ENCODE measurements at places on chromosomes 13 and 19.

DNA sequence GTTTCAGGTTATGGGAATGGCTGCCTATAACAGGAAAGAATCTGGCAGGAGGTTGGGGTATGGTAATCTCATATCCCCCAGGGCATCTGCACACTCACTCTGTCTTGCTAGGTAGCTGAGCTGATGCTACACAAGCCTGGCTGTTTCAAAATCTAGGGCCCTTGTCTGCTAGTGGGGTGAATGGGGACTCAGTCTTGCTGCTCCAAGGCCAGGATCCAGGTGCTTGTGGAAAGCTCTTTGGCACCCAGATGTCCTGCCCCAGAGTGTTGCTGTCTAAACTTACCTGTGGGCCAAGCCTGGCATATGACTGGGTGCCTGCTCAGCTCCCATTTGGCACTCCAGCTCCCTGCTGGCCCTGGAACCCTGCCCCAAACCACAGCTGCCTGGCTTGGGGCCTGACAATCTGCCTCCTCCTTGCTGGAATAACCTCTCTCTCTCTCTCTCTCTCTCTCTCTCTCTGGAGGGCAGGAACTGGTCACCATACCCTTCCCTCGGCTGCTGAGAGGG, 158.1 kb upstream of the TSC22D1 start:
- peak; percentile 94 for DNase-seq

DNA sequence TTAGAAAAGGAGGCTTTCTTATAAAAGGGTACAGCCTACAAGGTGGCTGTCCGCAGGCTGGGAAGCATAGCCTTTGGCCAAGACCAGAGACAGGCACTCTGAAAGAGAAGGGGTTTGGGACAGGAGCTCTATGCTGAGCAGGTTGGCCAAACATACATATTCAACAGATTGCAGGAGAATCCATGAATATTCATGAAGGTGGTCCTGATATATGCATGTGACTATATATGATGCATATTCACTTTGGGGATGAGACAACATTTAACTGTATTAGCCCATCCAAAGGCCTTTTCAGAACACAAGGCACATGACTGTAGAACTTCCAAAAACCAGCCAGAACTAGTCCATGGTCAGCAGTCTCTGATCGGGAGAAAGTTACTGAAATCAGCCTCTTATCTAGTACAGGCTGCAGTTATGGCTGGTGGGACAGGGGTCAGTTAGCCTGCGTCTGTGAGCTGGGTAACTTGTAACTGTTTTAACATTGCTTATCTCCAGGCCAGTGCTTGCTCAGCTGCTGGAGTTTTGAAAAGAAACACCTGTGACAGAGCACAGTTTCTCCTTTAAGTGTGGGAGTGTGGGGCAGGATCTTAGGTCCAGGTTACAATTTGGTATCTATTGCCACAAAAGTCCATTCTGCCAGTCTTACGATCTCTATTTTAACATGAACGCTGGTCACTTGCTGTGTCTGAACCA, 924.2 kb downstream of the UQCRFS1 start:
- DNase-seq, result no peak

GRCh38 chr19:38664503-38665211, 17.2 kb downstream of the ACTN4 start:
- no peak for DNase-seq

DNA sequence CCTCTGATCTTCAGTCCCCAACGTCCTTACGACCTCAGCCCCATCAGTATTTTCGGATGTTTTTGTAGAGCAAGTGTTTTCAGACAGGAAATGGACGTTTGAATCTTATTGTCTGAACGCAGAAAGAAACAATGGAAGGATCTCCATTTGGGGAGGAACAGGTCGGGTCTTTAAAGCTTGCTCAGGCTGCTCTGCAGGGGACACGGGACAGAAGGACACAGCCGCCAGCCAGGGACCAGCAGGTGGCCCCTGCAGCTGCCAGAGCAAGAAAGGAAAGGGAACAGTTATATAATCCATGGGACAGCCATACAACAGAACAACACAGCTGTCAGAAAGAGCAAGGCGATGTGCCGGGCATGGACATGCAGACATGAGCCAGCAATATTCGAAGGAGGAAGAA, 18.5 kb upstream of the IGLON5 start:
- no peak for DNase-seq

DNA sequence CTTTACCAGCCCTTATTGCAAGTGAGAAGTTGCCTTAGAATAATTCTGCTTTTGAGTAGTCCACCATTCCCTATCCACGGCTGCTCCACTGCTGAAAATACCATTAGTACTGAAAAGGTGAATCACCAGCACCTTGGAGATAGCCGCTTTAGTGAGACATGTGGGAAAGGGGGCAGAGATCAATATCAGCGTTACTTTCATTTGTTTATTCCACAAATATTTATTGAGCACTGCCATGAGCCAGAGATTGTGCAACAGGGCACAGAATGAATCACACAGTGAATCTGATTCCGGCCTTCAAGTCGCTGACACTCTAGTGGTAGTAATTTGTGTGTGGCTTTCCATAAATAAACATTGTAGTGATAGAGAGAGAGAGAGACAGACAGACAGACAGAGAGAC, 31.5 kb upstream of the MYO16 start:
- peak; percentile 19 for DNase-seq

DNA sequence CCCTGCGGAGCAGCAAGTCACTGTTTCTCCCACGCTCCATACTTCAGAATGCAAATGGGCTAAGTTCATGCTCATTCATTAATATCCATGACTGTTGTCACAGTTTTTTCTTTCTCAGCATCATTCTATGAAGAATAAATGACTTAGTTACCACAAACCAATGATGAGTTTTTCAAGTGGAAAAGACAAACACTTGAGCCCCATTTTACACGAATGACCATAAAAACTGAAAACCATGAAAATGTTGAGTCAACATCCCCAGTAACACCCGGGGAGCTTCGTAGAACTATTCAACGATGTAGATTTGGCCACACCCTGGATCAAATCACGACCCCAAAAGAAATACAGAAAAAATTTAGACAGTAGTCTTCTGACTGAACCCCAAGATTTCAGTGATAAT, 99.8 kb upstream of the GJB6 start:
- no peak for DNase-seq

DNA sequence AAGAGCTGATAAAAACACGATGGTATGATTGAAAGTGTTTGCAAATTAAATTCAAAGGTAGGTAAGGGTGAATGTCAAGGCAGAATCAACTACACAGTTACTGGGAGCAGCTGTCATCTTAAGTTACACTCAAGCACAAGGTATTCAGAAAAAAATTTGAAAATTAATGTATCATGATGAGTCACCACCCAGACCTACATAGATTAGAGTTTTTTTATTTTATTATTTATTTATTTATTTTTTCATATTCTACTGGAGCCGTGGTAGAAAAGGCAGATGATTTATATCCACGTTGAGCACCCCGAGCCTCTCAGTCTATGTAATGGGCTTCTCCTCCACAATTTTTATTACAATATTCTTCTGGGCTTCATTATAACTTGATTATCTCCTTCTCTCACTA, 728.9 kb upstream of the ARGLU1 start:
- no peak for DNase-seq

GRCh38 chr19:1291761-1292418, 6.2 kb downstream of the EFNA2 start:
- no peak for DNase-seq

DNA sequence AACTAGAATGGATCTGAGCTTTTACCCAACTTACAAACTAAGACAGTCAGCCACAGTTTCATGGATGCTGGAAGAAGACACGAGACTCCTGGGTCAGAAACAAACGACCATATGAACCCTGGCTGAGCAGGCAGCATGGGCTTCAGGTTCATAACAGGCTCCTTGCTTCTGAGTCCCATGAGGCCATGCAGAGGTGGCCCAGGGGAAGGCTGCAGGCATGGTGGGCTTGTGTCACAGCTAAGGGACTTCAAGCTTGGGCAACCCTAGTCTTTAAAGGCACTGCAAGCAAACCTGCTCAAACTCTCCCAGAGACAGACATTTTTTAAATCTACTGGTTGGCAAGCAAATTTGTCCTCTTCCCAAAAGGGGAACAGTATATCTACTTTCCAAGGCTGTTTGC, 5.1 kb upstream of the ARHGEF7 start:
- DNase-seq, result no peak

DNA sequence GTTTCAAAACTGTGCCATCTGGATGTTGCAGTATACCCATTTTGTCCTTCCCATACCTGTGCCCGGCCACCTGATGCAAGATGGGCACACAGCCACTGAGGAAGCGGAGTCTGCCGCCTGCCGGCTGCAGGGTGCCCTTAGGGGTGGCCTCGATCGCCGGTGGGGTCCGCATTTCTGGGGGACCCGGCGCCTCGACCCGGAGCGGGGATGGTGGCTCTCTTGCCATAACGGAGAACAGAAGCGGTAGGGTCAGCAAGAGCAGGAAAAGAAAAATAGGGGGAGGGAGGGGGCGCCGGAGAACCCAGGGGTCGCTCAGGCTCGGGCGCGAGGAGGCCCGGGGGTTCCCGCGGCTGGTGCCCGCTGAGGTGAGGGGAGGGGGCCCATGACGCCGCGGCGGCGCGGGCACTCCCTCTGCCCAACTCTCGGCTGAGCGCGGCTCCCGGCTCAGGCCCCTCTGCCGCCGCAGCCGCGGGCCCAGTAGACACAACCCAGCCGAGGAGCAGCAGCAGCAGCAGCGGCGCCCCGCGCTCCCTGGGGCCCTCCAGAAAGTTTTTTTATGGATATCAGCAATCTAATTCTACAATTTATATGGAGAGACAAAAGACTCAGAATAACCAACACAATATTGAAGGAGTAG, 13.8 kb upstream of the CYP4F2 start:
- DNase-seq, result no peak

DNA sequence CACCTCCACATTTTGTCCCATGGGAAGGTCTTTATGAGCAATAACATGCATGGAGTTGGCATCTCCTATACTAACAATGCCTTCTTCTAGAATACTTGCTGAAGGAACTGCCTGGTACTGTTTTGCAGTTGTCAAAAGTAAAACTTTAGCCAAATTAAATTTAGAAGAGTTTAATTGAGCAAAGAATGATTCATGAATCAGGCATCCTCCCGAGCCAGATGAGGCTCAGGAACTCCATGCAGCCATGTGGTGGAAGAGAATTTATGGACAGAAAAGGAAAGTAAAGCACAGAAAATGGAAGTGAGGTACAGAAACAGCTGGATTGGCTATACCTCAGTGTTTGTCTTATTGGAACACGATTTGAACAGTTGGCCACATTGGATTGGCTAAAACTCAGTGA, 1081.9 kb downstream of the SLITRK1 start:
- DNase-seq, result no peak

- DNase-seq, result peak; percentile 11
Measured at GRCh38 chr19:29576761-29577648, 29.1 kb upstream of the POP4 start.

- peak; percentile 57 for DNase-seq
Measured at GRCh38 chr19:56603829-56604228, 8.7 kb downstream of the ZNF71 start.

DNA sequence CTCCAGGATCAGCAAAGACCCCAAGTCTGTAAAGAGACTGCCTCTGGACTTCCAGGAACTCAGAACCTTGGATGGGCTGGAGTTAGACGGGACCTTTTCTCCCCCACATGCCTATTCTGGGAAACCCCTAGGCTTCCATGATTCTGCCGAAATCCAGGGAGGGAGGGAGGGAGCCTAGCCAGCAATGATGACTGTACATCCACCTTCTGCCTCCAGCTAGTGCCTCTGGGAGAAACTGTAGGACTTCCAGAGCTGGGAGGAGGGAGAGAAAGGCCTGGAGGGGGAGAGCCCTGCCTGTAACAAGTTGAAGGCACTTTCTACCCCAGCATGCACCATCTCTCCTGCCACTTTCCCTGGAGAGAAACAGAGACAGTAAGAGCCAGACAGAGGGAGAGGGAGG, 6.0 kb upstream of the HAS1 start:
- DNase-seq, result no peak

- DNase-seq, result no peak
Measured at GRCh38 chr13:58666331-58666730, 1034.8 kb downstream of the PCDH17 start.

- DNase-seq, result no peak
Measured at GRCh38 chr13:45800485-45800884, 51.1 kb downstream of the SIAH3 start.

DNA sequence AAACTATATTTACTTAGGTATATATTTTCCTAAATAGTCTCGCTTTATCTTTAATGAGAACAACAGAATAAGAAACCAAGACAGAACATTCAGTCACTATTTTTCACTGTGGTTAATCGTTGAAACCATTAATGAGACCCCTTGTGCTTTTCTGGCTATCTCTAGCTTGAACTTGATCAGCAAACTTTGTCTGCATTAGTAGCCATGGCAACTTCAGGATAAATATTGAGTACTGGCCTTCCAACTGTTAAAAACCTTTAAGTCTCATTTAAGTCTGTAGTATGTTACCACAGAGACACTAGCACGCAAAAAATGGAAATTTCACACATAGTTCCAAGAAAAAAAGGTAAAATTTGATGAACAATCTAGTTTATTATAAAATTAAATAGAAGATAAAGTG, 946.0 kb downstream of the SLITRK5 start:
- DNase-seq, result no peak

DNA sequence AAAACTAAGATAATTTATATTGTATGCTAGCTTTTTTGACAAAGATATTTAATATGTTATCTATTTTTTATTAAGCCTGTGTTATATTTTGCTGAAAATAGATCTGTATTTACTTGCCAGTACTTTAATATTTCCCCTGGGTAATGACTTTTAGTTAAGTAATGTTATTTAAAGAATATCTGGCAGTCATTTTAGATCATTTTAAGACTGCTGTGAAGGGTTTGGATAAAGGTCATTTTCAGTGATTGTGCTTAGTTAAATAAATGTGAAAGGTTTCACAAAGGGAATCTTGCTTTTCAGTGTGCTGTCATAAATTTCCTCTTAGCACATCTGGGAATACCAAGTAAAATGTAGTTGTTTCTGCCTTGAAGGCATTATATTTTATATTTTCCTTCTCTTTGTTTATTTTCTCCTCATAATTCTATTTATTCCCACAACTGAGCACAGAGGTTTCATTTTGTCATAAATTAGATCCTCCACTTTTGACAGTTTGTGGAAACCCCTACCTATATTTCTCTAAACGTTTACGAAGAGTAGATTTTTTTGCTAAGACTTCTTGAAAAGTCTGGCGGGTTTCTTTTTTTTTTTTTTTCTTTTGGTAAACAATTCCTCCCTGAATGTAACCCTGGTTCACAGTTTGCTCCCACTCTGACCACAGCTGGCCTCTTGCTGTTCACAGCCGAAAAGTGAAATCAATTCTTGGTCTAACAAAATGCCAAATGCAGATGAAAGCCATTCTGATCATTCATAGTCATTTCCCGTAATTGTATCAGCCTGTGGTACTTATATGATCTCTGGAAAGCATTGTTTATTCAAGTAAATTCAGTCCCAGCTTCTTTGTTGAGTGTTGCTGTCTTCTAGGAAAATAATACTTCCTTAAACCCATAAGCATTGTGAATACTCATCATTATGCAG, 87.8 kb downstream of the MAB21L1 start:
- DNase-seq, result peak; percentile 28

All from MG63 (cell line).